ENCODE measurements at places on chromosomes 5 and 9. TPM values are rescaled to one million over a fixed set of nuclear protein-coding genes. Genes with fewer than 3 reads are reported as not detected.

- no peak for DNase-seq
Observed at GRCh38 chr5:2903451-2904395, 152.2 kb upstream of the IRX2 start.

- DNase-seq = no peak
Observed at GRCh38 chr9:40928803-40929487, 199.5 kb downstream of the FOXD4L6 start.

DNA sequence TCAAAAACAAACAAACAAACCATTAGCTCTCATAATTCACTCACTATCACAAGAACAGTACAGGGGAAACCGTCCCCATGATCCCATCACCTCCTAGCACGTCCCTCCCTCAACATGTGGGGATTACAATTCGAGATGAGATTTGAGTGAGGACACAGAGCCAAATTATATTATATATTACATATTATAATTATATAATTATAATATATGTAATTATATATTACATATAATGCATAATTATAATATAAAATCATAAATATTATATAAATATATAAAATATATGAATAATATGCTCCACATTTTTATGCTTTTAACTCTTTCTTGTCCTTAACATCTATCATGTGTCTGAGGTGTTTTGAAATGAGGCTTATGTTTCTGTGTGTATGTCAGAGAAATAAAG, 3.4 kb upstream of the C9 start:
- DNase-seq = no peak

STKLD1 gene
- 6.7 TPM for polyA plus RNA-seq

PITX1 gene
- not detected for polyA plus RNA-seq

KIF4B gene
- polyA plus RNA-seq = 0.19 TPM

- DNase-seq = no peak
Observed at GRCh38 chr5:164317676-164318075, 812.3 kb downstream of the MAT2B start.

SLC45A2 gene
- polyA plus RNA-seq = 0.14 TPM

GRCh38 chr5:4906786-4907185, 233.3 kb upstream of the ADAMTS16 start:
- DNase-seq = no peak

PCDHGA4 gene
- 2.4 TPM for polyA plus RNA-seq

BRINP1 gene
- polyA plus RNA-seq = 5.3 TPM

DNA sequence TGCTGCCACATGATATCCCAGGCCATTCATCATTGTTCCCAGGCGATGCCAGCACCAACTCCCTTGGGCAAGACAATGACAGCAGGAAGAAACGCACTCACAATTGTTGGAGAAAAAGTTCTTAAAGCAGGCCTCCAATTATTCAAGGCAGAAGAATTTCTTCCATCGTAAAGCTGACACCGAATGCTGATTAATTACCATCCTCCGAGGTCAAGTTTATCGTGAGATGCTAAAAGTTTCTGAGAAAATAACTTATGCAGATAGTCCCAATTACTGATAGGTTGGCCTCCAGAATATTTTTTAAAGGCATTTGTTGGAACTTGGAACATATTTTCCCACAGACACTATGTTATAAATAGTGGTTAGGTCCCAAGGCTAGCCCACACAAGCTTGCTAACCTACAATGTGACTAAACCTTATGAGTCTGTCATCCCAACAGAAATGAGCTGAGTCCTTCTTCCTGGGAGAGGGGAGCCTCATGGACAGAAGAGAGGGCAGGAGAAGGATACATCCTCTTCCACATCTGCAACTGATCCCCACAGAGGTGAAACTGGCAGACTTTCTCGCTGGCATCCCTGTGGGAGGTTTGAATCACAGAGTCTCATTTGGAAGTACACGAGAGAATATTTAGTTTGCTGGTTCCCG, 202.4 kb upstream of the TBC1D2 start:
- peak; percentile 66 for DNase-seq

DNA sequence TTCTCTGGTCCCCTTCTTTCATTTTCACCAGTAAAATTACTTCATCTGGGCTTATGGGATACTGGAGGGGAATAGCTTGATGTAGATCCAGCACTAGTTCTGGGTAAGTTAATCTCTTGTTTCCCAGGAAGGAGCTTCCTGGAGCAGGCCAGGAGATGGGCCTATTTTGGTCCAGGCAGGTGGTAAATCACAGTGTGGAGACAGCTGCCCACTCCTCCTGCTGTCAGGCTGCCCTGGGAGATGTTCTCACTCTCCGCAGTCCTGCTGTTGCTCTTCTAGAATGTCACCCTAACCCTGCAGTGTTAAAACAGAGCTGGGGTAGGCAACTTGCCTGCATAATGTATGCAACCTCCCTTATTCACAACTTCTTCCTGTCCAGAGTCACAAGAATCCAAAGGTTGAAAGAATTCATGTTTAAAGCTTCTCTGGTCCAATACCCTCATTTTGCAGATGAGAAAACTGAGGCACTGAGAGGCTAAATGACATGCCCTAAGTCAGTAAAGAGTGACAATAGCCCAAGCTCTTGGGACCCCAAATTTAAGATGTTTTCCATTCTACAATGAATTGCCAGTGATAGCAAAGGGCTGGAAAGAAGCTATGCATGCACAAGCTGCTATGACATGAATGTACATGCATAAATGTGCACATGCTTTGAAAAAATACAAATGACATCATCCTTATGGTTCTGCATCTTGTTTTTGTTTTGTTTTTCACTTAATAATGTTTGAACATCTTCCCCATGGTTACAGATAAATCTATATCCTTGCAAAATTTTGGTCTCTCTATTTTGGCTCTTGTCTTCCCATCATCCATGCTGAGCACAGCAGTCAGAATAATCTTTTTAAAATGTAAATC, 71.8 kb upstream of the ADRA1B start:
- DNase-seq = no peak

DNA sequence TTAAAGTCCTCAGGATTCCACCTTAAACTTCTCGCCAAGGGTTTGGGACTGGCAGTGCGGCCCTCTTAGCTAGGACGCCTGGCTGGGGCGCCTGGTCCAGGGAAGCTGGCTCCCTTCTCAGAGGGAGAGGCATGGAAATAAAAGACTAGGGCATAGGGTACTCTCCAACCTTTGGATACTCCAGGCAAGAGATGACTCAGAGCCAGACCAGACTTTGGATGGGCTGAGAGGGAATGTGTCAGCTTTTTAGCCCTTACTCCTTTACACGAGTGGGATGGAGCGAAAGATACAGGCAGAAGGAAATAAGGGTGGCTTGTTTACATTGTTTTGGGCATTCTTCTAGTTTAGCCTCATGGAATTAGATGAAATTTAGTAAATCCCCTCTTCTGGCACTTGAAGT, 48.2 kb downstream of the IL31RA start:
- no peak for DNase-seq

DNA sequence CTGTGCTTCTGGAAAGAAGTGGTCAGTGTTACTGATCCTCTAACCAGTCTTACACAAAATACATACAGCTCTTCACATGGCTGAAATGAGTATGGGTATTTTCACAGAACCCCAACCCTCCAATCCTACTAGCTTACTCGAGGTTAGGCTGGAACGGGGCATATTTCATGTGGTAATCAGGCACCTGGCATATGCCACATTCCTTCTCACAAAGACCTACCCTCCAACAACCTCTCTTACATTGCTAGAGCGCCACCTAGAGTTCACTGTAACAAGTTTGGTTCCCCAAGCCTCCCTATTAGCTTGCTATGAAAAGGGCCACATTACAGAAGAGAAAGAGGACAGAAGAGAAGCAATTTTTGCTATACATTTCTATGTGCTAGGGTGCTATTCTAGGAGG, 597.3 kb downstream of the PRELID2 start:
- DNase-seq = peak; percentile 31

- no peak for DNase-seq
Observed at GRCh38 chr5:57259704-57260103, 85.8 kb downstream of the GPBP1 start.

DNA sequence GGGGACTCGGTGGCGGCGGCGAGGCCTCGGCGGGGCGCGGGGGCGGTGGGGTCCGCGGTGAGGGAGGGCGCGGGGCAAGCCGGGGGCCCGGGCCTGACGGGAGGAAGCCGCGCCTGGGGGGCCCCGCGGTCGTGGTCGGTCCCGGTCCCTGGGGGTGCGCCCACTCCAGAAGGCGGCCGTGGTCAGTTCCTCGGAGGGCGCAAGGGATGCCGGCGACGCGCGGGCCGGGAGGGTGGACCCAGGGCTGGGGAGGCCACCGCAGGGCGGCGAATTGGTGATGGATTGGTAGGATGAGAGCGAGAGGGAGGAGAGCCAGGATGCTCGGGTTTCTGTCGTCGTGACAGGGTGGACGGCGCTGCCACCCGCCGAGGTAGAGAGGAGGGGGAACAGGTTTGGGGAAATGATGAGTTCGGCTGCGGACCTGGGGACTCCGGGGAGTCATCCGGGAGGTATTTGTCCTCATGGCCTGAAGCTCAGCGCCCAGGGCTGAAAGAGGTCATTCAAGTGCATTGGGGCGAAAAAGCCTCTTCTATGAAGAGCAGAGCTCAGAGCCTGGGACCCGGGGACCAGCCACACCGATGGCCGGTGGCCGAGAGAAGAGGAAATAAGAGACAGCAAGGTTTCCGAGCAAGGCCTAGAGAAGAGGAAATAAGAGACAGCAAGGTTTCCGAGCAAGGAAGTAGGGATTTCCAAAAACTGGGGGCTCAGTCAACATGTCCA, 557 bp downstream of the GNG10 start:
- DNase-seq = no peak

DNA sequence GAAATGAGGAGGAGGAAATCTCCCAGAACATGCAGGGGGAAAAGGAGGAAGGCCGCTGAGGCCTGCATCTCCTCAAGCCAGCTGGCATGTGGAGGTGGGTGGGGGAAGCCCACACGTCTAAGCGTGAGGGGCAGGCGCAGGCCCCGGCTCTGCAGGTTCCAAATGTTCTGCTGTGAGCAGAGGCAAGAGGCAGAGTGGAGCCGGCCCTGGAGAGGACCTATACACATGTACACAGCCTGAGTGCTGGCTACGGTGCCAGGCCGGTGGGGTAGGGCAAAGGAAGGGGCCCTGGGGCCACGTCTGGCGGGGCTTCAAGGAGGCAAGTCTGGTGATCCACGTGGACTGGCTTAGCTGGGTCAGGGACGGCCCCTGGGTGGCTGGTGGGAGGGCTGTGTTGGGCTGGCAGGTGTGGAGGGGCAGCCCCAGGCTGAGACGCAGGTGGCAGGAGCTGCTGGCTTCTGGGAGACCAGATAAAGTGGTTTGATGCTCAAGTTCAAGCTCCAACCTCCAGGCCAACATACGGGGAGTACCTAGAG, 26.4 kb downstream of the LPCAT1 start:
- no peak for DNase-seq

- no peak for DNase-seq
Observed at GRCh38 chr5:179437341-179438001, 92.2 kb upstream of the ADAMTS2 start.

DNA sequence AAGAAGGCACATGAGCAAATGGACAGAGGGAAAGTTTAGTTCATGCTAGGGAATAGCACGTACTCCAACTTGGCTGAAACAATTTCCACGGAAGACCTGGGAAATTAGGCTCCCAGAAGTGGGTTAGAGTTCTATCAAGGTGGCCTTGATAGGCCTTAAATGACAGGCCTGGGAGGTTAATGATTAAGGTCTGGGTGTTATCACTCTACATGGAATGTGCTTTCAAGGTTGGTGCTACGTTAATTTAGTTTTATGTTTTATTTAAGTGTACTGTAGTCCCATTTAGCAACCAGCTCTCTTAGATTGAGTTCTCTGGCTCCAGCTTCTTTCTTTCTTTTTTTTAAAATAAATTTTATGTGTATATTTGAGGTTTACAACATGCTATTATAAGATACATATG, 121.4 kb upstream of the MEF2C start:
- DNase-seq = no peak

DNA sequence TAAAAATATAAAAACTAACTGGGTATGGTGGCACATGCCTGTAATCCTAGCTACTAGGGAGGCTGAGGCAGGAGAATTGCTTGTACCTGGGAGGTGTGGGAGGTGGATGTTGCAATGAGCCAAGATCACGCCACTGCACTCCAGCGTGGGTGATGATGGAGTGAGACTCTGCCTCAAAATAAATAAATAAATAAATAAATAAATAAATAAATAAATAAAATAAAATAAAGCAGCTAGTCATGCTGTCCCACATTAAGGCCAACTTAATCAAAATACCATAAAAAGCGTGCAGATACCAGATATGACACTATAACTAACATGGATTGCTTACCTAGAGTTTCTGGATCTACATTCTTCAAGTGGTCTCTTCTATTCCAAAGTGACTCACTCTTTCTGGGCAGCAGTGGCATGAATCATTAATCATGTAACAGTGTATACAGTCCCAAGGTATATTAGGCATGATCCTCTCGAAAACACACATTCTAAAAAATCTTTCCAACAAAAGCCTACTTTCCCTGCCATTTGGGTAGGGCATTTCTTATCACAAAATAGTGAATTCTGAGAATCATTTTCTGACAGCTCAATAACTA, 187.1 kb downstream of the ELAVL2 start:
- DNase-seq = no peak

DNA sequence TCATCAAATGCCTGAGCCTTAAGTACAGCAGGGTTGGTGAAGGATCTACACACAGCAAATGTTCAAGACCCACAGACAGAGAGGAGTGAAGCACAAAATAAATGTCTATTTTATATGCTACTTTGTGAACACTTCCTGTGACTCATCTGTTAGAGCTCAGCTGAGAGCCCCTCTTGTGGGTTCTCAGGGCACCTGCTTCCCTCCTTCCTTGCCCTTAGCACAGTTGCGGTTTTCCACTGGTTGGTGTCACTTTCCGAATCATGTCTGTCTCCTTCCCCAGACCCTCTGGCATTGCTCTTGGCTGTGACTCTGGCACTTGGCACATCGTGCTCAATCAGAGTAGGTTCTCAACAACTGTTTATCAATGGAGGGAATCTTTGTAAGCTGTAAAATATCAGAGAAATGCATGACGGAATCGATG, 128.5 kb upstream of the STC2 start:
- DNase-seq = no peak

DNA sequence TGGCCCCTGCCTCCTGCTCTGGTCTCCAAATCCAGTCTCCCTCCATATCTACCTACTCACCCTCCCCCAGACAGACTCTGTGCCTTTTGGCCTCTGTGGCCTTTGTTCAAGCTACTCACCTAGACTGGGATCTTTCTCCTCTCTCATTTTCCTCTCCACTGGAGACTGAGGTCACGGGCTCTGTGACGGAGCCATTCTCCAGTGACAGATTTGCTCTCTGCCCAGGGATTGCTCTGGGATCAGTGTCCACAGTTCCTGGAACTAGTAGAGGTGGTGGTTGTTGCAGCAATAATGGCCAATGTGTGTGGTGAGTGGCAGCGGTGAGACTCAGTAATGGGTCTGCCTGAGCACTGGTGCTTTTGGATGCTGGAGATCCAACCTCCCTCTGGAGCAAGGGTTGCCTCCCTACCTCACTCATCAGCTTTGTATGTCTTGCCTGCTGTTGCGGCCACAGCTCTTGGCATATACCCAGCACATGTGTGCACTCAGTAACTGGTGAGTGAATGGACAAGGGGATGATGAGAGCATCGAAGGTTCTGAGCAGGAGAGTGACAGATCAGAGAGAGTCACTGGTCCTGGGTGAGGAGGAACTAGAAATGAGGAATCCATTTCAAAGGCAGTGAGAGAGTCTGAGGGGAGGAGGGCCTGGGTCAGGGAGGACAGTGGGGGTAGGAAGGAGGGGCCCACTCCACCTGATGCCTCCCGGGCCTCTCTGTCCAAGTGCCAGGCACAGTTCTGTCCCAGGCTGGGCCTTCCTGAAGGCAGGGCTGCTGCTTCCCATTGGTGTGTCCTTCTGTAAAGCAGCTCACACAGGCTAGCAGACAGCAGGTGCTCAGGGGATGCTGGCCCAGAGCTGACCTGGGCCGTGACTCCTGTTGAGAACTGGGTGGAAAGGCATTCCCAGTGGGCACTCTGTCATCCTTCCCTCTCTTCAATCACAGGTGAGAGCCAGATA, 96.5 kb upstream of the PITX1 start:
- no peak for DNase-seq

MARCOL gene
- polyA plus RNA-seq = not detected

ANKRD18A gene
- 2.5 TPM for polyA plus RNA-seq

GPR21 gene
- 0.30 TPM for polyA plus RNA-seq

FANCC gene
- 25.0 TPM for polyA plus RNA-seq

Data from left renal pelvis (tissue), 4 donors.